SW480 (cell line): ENCODE measurements at places on chromosomes 7 and 10.

DNA sequence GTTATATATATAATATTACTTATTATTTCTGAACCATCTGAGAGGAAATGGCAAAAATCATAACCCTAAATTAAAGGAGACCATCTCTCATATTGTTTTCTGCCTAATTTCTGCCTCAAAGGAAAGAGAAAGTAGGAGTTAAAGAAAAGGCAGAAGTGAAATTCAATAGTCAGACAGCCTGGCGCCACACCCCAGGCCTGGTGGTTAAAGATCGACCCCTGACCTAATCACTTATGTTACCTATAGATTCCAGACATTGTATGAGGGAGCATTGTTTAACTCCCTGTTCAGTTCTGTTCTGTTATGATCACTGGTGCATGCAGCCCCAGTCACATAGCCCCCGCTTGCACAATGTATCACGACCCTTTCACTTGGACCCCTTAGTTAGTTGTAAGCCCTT lies 24.9 kb upstream of the CHST3 start:
- no peak for DNase-seq

DNA sequence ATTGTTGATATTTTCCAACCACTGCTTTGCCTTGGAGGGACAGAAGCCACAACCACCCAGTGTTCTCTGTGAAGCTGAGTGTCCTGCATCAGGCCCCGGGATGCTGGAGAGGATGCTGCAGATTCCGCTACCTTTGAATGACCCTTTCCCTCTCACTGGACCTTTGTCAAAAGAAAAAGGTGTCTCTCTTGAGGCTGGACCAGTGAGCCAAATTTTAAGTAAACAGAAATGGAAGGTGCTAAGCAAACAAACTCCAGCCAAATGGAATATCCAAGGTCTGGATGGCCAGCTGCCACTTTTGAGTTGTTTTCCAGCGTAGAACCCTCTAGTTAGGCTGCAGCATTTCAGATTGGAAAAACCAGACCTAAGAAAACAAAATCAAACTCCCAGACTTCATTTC lies 145.5 kb downstream of the TRIL start:
- no peak for DNase-seq

- peak; percentile 18 for DNase-seq
Measured at GRCh38 chr10:97039538-97040247, 146.1 kb downstream of the SLIT1 start.

DNA sequence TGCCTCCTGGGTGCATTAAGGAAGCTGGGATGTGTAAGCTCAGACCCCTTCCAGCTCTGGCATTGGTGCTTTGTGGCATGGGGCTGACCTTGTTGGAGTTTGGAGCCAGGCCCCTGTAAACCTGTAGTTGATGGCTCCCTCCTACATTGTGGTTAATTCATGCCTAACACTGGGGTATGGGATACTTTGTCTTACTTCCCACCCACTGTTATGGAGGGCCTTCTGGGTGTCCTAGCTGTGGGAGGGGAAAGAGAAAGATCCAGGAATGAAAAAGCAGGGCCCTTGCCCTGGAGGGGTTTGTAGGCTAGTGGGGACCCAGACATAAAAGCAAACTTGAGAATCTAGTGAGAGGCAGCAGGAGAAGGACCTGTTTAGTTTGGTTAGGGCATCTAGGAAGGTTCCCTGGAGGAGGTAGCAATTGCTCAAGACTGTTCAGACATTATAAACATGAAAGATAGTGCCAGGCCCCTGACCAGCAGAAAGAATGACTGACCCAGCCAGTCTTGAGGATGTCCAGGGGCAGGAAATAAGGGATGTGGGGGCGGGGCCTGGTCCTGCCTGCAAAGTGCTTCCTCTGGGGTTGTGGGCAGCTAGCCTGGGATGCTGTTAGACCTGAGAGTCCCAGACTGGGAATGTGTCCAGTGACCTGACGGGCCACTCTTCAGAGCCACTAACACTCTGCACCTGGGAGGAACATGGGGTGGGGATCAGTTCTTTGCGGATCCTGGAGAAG lies 6.6 kb downstream of the ADAMTS14 start:
- DNase-seq: no peak

DNA sequence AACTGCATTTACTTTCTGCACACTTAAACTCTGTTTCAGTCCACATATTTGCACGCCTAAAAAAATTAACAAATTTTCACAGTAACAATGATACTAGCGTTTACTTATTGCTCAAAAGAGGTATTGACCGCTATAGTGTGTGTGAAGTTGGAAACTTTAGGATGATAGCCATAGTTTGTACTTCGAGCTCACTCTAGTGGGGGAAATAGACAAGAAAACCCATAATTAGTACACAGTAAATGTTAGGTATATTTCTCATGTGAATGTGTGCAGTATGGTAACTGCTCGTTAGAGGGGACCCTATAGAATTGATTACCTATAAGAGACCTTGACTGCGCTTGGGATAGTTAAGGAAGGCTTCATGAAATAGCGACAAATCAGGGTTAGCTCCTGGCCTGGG lies 238.4 kb downstream of the AUTS2 start:
- DNase-seq: no peak

DNA sequence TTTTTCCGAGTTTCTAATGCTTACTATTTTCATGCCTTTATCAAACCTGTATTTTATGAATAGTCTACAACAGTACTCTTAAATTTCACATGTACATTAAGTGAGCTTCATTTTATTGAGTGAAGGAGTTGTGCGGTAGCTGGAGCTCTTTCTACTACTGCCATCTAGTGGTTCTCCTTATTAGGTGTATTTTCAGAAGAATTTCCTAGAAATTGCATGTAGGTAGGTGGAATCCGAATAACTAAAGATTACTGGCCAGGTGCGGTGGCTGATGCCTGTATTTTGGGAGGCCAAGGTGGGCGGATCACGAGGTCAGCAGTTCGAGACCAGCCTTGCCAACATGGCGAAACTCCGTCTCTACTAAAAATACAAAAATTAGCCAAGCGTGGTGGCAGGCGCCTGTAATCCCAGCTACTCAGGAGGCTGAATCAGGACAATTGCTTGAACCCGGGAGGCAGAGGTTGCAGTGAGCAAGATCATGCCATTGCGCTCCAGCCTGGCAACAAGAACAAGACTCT lies 38.3 kb downstream of the LRRC72 start:
- DNase-seq: peak; percentile 86

- no peak for DNase-seq
Measured at GRCh38 chr7:106560482-106560881, 100.5 kb downstream of the CCDC71L start.

DNA sequence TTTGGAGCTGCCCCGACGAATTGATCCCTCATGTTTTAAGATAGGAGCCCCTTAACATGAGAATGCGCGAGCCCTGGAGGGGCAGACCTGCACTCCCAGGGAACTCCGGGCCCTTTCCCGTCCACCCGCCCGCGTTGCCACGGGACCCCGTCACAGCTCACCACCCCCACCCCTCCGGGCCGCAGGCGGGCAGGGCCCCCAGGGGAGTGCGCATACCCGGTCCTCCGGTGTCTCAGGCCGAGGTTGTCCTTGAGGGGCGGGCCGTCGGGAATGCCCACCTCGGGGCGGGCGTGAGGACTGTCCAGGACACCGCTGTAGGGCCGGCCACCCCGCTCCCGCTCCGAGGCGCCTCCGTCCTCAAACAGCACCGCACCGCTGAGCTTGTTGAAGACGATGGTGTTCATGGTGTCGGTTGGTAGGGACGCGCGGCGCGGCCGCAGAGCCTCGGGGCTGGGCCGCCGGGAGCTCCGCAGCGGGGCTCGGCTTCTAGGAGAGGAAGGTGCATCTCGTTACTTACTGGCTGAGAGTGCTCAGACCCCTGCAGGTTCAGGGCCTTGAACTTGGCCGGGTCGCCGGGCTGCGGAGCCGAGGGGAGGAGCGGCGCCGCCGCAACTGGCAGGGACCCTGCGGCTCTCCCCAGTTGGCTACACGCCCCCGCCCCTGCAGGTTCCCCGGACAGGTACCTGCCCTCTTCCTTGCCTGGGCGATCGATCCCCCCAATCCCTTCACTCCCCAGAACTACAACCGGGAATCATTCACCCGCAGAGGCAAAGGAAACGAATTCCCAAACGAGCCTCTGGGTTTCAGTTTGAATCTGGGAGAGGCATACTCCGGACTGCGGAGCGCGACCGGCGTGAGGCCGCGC lies 2.4 kb downstream of the MKX start:
- DNase-seq: peak; percentile 36

DNA sequence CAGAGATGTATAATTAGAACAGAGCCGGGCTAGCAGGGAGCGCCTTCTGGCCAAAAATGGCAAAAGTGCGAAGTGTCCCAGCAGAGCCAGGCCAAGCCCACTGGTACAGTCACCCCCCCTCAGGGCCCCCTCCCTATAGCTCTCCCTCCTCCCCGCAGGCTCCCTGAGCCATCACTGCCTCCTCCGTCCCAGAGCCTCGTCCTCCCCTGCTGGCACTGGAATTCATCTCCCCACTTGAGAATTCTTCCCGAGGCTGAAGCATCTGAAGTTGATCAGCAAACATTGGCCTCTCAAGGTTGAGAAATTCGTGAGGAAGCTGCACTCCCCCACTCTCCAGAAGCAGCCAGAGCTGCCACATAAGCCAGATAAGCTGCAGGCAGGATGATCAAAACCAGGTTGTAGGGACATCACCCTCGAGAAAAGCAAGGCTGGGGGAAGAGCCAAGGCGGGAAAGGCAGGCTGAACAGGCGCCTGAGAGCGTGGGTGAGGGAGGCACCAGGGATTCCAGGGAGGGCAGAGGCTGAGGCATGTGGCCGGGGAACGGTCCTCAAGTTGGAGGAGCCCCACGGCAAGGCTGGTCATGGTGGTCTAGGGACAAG lies 23.4 kb downstream of the CAMK2G start:
- DNase-seq: no peak

DNA sequence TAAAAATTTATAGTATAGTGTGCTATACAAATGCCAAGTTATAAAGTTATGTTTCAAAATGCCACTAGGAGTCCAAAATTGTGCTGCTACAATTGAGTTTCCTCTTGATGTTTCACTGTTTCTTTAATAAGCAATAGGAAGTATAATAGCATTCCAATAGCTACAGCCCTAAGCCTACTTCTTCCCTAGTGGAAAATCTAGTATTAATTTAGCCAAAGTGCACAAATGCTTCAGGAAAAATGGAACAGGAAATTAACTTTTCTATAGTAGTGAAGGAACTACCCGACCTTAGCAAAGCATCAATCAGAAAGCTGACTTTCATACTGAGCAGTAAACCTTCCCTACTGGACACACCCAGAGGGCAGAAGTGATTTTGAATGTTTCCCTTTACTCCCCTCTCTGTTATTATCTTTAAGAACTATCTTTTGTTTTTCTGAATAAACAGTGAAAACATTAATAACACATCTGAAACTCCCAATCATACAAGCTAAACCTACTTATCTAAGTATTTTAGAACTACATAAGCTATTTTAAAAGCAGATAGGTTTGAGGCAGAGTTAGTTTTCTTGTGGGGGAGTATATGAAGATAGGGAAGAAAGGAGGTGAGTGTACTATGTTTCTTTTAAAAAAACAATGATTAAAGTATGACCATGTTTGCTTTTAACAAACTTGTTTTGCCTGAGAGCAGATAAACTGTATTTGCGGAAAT lies 13.7 kb downstream of the CPED1 start:
- DNase-seq: no peak

GRCh38 chr7:12403287-12404181 lies at the start of gene VWDE:
Gene VWDE (minus strand): TSS chr7:12403865. CDS start chr7:12403716, 149 bp downstream.
- DNase-seq: peak; percentile 96

GRCh38 chr10:110805292-110805691 lies 66.4 kb upstream of the PDCD4 start:
- DNase-seq: no peak

DNA sequence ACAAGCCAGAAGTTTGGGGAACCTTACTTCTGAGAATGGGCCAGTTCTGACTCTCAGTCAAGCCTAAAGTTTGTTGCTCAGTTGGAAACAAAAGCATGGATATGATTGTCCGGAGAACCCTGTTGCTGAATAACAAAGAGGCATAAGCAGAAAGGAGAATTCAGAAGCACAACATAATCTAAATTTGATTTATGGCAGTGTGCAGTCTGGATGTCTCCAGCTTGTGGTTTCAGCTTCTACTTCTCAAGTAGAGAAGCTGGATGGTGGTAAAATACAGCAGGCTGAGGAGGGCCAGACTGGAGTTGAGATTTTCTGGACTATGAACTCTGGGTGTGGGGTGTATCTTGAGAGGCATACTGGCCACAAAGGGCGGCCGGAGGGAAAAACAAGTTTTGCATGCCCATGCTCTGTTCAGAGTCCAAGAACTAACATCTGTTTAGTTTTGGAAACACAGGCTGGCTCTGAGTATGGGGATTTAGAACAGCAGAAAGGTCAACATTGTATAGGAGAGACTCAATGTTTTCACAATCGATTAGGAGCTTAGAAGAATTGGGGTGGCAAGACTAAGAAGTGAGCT lies 592.9 kb downstream of the CNTNAP2 start:
- DNase-seq: no peak

DNA sequence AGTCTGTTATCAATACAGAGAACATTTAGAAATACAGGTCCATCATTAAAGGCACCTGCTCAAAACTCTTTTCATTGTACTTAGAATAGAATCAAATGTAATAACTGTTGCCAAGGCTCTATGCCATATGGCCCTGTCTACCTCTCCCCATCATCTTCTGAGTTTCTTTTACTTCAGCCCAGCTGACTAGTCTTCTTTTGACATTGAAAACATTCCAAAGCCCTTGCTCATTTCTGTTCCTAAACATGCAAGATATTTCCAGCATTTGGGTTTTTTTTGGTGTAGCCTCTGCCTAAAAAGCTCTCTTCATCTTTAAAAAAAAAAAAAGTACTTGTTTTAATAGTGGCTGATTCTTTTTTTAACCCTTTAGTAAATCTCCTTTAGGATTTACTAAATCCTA lies 165.5 kb upstream of the SMIM30 start:
- DNase-seq: no peak

DNA sequence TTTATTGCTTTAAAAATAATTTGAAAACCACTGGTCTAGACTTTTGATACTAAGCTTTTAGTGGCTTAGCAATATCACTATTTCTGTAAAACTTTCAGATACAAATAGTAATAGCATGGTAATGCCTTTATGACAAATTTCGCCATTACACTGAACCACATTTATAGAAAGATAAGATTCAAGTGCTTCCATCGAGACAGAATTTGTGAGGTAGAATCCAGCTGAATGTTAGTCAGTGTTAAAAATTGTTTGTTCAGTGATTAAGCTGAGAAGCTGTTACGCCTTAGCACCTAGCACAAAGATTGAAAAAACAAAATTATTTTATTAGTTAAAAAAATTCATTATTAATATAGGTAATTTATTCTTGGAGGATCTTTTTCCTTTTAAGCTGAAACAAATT lies 36.5 kb downstream of the GNAT3 start:
- DNase-seq: no peak

DNA sequence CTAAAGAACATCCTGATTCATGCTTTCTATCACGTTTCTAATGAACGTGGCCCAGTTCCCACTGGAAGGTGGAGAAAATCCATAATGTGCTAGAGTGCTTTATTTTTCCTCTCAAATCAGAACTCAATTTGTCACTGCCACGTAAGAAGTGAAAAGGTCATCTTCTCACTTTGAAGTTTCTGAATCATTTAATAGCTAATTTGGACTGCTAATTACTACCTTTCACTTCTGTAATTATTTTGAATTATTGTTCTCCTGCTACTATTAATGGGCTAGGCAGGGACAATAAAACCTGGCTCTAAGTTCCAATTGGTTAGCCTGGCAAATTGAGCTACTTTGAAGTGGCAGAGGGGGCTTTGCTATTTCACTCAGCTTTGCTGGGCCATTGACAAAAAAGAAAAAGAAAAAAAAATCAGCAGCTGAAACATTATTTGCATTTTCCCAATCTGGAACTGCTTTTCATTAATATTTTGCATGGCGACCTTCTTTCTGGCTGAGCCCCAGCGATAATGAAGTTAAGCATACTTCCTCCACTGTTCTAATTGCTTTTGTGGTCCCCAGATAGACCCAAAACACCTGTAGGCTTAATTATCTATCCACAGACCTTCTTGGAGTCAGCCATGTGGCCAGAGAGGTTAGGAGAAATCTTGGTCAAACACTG lies 264.2 kb downstream of the SEC23IP start:
- DNase-seq: no peak

- DNase-seq: peak; percentile 25
Measured at GRCh38 chr10:59907918-59908807, 1.8 kb upstream of the CCDC6 start.
